GM18507 (cell line): ENCODE measurements at places on chromosomes 1 and 21.

- no peak for DNase-seq
These were observed 54.7 kb upstream of the CTPS1 start for GRCh38 chr1:40924767-40925166.

DNA sequence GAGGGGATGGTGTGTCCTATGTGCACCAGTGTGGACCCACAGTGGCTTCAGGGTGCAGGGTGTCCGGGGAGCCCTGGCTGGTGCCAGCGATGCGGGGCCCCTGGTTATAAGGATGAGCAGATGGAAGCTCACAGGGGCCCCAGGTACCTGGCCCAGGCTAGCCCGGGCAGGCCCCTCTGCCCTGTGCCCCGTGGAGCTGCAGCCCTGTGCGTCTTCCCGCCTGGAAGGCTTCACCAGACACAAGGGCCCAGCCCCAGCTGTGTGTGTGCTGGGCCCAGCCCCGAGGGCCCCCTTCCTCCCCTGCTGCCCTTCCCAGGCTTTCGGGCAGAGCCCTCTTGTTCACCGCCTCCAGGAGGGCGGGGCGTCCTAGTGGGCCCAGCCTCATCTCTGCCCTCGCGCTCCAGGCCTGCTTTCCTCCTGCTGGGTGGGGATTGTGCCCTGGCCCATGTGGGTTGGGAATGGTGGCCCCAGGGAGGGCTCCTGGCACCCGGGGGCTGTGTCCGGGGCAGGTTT, 15.9 kb downstream of the PFKL start:
- DNase-seq = no peak

DNA sequence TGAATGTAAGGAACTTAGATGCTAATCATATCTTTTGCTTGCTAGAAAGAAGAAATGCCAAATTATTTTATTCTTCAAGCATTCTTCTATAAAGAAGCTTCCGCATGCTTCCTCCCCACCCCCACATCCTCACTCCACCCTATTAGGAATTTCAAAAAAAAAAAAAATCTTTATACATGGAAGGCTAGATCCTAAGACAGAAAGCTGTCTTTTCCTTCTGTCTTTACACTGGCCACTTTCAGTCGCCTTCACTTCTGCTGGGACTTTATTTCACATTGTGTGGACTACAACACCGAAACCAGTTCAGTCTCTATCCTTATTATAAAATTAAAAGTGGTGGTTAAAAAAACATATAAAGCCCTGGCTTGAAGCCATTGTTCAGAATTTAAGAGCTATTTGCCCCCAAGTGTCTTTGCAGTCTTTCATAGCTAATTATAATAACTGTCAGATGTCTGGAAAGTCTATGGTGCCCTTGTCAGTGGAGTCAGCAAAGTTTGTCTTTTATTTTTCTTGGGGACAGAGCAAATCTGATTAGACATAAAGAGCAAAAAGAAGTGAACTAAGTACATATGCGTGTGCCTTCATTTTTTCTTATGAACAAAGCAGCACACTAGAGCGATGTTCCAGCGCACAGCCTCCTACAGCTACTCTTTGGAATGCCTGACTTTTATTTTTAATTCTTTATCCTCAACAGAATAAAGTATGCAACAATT, 297.7 kb downstream of the PTPRC start:
- DNase-seq = no peak

DNA sequence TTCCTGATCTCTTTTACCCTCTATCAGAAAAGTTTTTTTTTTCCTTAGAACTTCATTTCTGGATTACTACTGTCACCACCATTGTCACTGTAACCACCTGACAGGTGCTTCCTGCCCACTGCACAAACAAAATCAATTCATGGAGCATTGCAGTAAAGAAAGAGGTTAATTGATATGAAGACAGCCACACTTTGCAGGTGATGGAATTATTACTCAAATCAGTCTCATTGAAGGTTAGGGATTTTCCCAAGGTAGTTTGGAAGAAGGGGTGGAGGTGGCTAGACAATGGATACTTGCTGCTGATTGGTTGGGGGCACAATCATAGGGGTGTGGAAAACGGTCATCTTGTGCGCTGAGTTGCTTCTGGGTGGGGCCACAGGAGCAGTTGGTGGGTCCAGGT, 230.8 kb upstream of the CACYBP start:
- DNase-seq = no peak

DNA sequence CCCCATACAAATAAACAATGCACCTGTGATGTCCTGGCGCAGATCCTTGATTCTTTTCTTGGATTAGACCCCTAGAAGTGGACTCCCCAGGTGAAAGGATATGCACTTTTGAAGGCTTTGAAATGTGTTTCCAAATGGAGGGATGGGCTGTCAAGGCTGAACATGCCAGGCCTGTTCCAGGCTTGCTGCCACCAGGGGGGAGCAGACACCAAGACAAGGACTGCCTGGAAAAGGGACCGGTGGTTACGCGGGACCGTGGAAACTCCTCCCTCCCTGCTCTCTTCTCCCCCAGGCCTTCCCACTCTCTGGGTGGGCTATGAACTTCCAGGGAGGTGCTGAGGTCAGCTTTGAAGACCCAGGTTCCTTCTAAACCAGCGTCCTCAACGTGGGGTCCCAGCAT, 12.7 kb downstream of the C1QB start:
- DNase-seq = no peak

- DNase-seq = no peak
These were observed 180.2 kb upstream of the MAP1LC3C start for GRCh38 chr1:242178924-242179708.

DNA sequence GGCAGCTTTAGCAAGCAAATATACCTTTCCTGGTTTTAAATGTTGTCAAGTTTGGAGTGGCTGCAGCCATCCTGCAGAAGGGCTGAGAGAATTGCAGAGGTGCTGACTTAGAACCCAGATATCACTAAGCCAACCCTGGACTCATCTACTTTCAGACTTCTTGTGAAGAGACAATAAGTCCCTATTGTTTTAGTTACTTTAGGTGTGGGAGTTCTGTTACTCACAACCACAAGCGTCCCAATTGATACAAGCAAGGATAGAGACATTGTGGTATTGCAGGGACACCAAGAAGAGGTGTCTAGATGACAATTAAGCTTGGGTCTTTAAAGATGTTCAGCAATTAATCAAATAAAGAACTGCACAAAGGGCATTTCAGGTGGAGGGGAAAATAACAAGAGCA, 8.8 kb upstream of the ETV3 start:
- DNase-seq = no peak

DNA sequence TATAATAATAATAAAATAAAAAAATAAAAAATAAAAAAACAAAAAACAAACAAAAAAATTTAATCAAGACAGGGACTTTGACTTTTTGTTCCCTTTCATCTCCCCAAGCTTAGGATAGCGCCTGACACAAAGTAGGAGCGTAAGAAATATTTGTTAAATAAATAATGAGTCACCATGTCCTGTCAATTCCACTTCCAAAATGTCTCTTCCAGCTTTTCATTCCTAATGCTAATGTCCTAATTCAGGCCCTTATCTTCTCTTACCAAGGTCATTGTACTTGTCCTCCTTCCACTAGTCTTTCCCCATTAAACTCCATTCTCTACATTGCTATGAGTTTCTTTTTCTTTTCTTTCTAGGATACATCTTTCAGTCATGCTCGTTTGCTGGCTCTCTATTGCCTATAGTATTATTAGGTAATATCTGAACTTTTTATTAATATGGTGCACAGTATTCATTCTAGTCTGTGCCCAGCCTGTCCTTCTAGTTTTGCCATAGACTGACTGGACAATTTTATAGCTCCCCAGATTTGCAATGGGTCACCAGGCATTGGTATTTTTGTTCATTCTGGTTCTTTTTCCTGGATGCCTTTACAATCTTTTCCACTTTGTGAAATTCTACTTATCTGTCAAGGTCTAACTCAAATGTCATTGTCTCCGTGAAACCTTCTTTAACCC, 11.4 kb downstream of the NEXN start:
- DNase-seq = no peak

DNA sequence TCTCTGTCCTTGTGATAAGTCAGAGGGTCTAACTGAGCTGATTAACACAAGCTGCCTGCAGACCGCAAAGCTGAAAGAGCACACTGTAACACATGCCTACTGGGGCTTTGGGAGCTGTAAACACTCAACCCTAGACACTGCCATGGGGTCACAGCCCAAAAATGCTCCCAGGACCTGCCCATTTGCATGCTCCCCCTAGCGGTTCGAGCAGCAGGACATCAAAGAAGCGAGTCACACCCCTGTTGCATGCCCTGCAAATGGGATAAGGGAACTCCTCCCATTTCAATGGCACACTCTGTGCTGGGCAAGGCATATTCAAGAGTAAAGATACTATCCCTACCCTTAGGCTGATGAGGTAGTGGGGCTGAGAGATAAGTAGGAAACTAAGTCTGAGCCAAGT, 22.8 kb downstream of the LCE3E start:
- DNase-seq = no peak

- DNase-seq = no peak
These were observed 1.8 kb downstream of the ZNF362 start for GRCh38 chr1:33257772-33258712.

- no peak for DNase-seq
These were observed 1.8 kb downstream of the SHC1 start for GRCh38 chr1:154968731-154969130.

- DNase-seq = no peak
These were observed 93.7 kb downstream of the TNNI3K start for GRCh38 chr1:74328851-74329250.

GRCh38 chr1:201594575-201595245, 55.8 kb downstream of the NAV1 start:
- DNase-seq = no peak

DNA sequence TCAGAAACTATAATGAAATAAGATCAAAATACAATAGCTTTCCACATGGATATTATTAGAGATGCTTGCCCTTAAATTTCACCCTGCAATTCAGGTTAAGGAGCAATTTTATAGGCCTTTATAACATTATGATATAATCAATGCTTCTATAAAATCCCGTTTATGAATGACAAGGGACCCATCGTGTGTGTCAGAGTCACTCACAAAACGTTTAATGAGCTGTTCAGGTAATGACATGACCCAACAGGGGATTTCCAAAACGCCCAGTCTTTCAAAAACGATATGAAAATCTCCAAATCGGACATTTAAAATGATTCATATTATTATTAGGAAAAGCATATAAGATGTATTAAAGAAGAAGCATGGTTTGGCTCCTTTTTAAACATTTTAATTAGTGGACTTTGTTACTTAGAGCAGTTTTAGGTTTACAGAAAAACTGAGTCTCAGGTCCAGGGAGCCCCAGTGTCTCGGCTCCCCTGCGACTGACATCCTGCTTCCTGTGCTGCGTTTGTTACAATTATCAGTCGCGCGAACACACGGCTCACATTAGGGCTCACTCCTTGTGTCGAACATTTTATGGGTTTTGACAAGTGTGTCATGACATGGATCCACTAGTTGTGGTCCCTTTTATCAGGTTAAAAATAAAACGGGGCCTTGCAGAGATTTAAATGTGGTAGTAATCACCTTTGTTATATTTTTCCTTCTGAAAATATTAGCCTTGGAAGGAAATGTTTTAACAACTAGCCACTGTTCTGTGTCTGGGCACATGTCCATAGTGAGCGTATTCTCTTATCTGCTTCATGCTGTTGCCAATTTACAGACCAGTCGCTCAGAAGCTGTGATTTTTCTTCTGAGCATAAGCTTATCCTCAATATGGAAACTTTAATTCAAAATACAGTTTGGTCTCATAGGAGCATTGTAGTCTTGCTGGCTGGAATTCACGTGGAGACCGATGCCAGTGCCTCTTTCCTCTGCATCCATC, 52.0 kb upstream of the POFUT2 start:
- DNase-seq = no peak

- no peak for DNase-seq
These were observed 6.5 kb upstream of the GLRX2 start for GRCh38 chr1:193111641-193112090.

GRCh38 chr1:26005434-26006105, 7.7 kb upstream of the PAFAH2 start:
- DNase-seq = no peak

GRCh38 chr1:86247597-86248279, 91.2 kb upstream of the COL24A1 start:
- no peak for DNase-seq

- DNase-seq = no peak
These were observed 57.5 kb downstream of the CD247 start for GRCh38 chr1:167460836-167461235.

- no peak for DNase-seq
These were observed 6.9 kb upstream of the GPATCH4 start for GRCh38 chr1:156608036-156608674.

- DNase-seq = no peak
These were observed 61.4 kb downstream of the STUM start for GRCh38 chr1:226609836-226610455.

GRCh38 chr1:162846256-162847212, 14.4 kb downstream of the CCDC190 start:
- no peak for DNase-seq

DNA sequence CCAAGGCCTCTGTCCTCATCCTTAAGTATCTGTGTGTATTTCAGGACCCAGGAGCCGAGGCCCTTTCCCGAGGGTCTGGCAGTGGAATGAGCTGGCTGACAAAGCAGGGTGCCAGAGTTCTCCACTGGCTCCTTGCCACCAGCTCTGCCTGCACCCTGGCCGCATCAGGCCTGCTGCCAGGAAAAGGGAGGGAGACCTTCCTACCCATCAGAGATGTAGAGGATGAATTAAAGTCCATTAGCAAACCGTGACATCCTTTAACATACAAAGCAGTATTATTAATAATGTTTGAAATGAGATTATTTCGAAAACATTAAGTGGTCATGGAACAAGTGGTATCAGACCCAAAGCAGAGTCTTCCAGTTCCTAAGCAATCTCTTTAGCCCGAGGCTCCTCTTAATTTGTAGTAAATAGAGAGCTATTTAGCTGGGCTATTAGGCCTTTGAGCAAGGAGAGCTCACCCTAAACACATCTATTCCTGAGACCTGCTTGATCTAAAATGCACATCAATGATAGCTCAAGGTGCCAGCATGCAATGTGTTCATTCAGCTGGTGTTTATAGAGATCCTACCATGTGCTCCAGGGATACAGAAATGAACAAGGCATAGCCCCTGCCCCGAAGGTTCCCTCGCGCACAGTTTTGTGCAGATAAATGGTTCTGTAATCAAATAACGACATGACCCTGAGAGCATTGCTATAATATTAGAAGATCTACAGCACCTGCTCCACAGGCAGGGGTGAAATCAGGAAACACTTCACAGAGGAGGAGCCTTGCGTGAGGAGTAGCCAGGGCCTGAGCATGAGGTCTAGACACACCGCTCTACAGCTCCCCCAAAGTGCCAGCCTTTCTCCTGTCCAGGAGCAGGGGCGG, 44.0 kb downstream of the FAM163A start:
- no peak for DNase-seq
